ENCODE measurements at places on chromosomes 7 and 10.

DNA sequence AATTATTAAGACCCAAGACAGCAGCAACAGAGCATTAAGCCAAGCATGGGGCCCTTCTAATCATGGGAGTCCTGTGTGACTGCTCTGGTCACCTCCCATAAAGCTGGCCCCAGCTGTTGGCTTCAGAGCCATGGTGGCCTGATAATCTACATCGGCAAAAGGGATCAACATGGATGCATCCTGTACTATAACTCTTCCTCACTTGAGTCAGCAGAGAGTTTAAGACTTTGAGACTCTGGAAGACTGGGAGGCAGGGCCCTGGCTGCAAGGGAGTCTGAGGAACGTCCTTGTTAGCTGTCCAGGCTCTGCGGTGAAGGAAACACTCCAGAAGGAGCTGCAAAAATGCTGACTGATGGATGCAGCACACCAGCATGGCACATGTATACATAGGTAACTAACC, 95.0 kb upstream of the KIAA1217 start:
- DNase-seq, result no peak

DNA sequence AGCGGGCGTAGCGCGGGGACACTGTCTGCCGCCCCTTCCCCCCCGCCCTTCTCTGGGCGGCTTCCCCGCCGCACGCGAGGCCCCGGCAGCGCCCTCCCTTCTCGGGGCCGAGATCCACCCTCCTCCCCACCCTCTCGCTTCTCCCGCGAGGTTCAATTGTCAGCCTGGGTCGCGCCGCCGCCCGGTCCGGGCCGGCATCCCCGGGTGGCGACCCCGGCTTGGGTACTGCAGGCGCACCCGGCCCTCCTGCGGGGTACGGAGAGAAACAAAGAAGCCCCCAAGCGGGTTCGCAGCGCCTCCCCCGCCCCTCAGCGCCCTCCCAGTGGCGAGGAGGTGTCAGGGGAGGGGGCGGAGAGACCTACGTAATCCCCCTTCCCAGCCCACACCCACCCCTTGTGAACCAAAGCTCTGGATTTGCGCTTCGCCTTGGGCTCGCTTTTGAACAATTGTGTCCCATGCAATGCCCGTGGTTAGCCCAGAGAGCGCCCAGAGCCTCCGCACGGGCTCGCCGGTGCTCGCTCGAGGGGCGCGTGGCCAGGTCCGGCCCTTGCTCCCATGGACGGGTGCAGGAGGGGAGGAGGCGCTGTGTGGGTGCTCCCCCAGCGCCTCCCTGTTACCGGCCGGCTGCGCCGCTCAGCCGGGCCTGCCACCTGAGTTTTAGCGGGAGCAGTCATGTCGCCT, 634 bp downstream of the HECW1 start:
- DNase-seq, result peak; percentile 67

DNA sequence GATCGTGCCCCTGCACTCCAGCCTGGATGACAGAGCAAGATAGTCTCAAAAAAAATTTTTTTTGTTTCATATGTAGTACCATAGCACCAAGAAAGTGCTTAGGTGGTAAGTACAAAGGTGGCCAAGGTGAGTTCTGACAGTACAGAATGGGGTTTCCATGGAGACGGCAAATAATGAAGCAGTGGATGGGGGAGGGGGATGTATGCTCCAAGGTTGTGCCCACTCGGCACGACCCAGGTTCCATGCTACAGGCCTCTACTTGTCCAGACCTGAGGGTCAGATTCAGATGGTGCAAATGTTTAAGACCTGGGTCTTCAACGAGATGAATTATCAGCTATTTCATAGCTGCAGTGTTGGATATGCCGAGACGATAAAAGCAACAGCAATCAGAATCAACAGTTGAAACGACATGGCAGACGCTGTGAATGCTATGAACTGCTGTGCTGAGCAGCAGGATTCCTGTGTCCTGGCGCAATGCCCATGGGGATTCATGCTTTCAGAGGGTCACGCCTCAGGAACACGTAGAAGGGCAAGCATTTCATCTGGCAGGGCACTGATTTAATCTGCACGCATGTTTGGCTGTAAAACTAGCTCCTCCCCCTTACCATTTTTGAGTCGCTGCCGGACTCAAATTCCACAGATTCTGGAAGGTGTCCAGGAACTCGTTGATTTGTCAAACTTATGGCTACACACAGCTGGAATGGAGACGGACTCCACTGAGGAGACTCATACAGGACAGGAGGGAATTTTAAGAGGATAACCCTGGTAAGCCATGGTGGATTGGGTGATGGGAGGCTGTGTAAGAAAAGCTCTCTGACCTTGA, 256.5 kb downstream of the FRMD4A start:
- DNase-seq, result peak; percentile 82

- DNase-seq, result no peak
Measured at GRCh38 chr7:158774952-158775351, 54.4 kb downstream of the ESYT2 start.

DNA sequence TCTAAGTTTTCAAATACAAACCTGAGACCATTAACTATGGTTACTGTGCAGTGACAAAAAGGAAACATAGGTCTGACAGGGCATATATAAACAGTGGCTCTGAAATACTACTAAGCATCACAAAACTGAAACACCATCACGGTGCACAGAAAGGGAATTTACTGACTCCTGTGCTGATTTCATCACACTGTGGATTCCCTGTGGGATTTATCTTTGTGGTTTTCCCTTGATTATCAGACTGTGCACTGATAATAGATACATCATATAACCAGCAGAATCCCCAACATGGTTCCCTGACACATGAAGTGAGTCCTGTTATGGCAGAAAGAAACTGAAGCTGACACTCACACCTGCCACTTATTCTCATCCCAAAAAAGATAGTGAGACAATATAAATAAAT, 676.3 kb upstream of the KCND2 start:
- DNase-seq, result no peak

GRCh38 chr10:71687077-71687476, 32.5 kb downstream of the C10orf105 start:
- DNase-seq, result no peak

- DNase-seq, result no peak
Measured at GRCh38 chr7:64087501-64087900, 42.3 kb downstream of the ZNF727 start.

DNA sequence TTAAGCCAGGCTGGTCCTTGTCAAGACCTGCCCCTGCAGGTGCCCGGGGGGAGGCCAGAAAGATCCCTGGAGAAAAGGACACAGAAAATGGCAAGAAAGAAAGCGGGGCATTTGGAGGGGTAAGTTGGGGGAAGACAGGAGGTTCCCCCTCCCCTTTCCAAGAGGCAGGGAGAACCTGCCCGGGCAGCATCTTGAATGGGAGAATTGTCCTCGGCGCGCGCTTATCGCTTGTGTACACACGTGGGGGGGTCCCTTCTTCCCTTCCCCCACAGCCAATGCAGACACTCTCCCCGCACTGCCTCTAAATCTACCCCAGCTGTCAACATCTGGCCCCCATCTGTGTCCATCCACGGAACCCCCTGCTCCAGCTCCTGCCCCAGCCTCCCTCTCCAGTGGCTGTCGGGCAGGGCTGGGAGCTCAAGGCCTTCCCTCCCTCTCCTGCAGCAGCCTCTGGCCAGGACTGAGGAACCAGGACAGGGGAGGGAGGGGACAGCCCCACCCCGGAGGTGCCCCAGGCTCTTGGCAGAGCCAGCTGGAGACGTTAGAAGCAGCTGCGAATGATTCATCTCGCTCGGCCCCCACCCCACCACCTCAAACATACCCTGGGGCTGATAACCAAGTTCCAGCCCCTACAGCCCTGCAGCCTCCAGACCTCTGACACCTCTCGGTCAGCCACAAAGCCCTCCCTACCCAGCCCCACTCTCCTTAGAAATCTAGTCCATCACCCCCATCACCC, 25.3 kb downstream of the EPHB4 start:
- peak; percentile 46 for DNase-seq

- DNase-seq, result no peak
Measured at GRCh38 chr7:125357676-125358455, 428.2 kb upstream of the POT1 start.

DNA sequence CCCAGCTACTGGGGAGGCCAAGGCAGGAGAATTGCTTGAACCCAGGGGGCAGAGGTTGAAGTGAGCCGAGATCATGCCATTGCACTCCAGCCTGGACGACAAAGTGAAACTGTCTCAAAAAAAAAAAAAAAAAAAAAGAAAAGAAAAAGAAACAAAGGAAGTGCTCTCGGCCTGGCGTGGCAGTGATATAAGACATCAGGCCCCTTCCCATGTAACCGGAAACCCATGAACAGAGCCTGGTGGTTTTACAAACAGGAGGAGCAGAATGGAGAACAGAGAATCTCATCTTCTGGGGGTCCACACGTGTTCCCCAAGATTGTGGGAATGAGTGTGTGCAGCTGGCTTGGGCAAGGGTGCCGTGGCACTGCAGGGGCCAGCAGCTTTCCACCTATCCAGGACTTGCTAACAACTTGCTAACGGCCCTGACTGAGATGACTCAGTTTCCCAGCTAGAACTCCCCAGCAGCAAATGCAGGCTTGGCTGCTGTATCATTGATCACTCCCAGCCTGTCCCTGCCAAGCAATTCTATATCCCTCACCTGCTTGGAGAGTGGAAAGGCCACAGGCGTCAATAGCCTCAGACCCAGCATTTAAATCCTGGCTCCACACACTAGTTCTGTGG, 103.0 kb downstream of the COL26A1 start:
- no peak for DNase-seq

- DNase-seq, result no peak
Measured at GRCh38 chr10:101244321-101245050, 15.2 kb upstream of the LBX1 start.

DNA sequence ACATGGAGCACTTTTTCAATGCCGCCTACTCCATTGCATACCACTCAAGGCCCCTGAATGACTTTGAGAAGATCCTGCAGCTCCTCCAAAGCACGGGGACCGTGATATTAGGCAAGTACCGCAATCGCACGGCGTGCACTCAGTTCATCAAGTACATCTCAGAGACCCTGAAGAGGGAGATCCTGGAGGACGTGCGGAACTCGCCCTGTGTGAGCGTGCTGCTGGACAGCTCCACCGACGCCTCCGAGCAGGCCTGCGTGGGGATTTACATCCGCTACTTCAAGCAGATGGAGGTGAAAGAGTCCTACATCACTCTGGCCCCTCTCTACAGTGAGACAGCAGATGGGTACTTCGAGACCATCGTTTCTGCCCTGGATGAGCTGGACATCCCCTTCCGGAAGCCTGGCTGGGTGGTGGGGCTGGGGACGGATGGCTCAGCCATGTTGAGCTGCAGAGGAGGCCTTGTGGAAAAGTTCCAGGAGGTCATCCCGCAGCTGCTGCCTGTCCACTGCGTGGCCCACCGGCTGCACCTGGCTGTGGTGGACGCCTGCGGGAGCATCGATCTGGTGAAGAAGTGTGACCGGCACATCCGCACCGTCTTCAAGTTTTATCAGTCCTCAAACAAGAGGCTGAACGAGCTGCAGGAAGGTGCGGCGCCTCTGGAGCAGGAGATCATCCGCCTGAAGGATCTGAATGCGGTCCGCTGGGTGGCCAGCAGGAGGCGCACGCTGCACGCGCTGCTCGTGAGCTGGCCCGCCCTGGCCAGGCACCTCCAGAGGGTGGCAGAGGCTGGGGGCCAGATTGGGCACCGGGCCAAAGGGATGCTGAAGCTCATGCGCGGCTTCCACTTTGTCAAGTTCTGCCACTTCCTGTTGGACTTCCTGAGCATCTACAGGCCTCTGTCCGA, 12.7 kb upstream of the ATP6V0E2 start:
- DNase-seq, result no peak

DNA sequence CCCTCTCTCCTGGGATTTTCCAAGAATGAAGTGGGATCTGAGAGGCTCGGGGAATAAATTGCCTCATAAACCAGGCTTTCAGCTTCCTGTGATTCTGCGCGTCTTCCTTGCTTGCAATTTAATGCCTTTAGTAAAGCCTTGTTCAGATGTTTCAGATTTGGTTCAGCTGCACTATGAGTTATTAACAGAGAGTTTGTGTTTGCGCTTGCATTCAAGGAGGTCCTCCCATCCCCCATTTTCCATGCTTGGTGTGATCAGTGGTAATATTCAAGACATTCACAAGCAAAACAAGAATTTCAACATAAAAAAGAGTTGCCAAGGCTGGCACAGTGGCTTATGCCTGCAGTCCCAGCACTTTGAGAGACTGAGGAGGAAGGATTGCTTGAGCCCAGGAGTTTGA, 1068.9 kb downstream of the TYW1 start:
- DNase-seq, result no peak

DNA sequence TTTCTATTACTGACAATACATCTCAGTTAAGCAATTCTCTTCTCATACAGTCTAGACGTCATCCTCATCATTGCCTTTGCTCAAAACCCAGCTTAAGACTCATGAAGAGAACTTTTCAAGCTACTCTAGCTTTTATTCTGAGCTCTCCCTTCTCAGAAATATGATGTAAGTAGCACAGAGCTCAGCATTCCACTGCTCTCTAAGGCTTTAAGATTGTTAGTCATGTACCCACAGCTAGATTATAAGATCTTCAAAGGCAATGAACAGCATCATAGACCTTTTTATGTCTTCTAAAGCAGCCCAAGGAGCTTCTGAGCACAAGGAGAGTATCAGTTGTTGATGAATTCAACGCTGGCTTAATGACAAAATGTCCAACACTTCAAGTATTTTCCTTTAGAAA, 119.3 kb downstream of the NRP1 start:
- no peak for DNase-seq

DNA sequence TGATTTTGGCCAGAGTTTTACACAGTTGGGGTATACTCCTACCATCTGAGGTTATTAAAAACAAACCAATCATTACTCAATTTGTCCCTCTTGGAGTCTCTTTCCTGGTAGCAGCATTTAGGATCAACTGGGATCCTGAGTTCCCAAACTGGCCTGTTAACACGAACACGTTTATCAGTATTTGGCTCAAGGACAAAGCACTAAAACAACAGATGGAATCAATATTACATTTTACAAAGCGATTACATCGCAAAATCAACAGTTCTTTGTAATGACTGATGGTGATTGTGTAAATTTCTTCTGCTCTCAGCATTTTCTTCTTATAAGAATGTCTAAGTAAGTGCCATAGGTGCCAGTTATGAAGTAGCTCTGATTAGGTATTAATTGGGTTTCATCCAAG, 582.9 kb upstream of the ANKRD30A start:
- no peak for DNase-seq

DNA sequence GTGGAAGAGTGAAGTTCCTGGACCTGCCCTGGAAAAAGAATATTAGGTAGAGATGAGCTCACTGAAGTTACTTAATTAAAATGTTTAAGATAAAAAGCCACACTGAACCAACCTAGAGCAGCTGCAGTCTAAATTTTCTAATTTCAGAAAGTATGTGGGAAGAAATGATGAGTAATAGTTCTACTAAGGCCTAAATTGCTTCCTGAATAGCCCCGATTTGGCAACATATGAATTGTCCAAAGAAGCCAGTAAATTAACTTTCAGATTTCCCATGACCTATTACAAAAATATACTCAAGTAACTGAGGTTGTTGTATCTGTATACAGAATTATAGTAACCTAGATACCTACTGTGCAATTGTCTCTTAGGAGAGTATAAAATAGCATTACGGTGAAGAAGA, 312.6 kb downstream of the IPMK start:
- DNase-seq, result no peak
